Placental pericyte (primary cell): ENCODE measurements at places on chromosomes 2 and 18. TPM values are rescaled to one million over a fixed set of nuclear protein-coding genes. Genes with fewer than 3 reads are reported as not detected.

The ANKRD53 gene
- 0.72 and 1.3 TPM in 2 replicates for total RNA-seq

The CD28 gene
- total RNA-seq, result not detected in 2 replicates

The AGXT gene
- total RNA-seq, result not detected in 2 replicates

The COL6A3 gene
- 482 and 2,127 TPM in 2 replicates for total RNA-seq

The NLRC4 gene
- total RNA-seq, result not detected in 2 replicates

The STARD6 gene
- total RNA-seq, result not detected in 2 replicates

The FOXI3 gene
- not detected in 2 replicates for total RNA-seq

The GREB1 gene
- total RNA-seq, result 0.29 and 0.44 TPM in 2 replicates

The HAAO gene
- total RNA-seq, result 0.14 and 0.66 TPM in 2 replicates

The RNU2-63P gene
- not detected in 2 replicates for total RNA-seq
